ENCODE measurements at places on chromosomes 2 and 18.

- no peak for DNase-seq
These were observed 4.3 kb upstream of the NAGK start for GRCh38 chr2:71064110-71064611.

DNA sequence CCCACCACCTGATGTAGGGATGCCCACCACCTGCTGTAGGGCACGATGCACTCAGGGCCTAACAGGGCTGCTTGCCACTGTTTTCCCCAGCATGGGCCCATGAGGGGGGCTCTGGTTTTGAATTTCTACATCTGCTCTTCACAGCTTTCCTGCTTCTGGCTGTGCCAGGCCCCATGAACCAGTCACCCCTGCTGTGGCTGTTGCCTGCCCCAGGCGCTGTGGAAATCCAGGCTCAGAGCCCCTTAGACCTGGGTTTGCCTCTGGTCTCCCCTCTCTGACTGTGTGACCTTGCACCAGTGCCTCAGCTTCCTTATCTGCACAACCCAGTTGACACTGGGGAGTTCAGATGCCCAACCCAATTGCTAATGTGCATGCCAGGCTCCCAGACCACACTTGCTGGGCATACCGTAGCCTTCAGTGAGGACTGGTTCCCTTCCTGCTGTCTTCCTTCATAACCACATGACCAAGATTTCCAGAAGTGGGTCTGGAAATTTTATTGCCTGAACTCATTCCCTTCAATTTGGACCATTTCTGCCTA, 6.0 kb upstream of the MLPH start:
- DNase-seq, result no peak

GRCh38 chr2:73823416-73823815, 5.3 kb upstream of the STAMBP start:
- DNase-seq, result no peak

GRCh38 chr18:42255908-42256765, 301.1 kb downstream of the PIK3C3 start:
- DNase-seq, result no peak

GRCh38 chr18:56306797-56307196, 331.6 kb downstream of the TXNL1 start:
- no peak for DNase-seq

- no peak for DNase-seq
These were observed 708.4 kb downstream of the RNF144A start for GRCh38 chr2:7625392-7626138.

DNA sequence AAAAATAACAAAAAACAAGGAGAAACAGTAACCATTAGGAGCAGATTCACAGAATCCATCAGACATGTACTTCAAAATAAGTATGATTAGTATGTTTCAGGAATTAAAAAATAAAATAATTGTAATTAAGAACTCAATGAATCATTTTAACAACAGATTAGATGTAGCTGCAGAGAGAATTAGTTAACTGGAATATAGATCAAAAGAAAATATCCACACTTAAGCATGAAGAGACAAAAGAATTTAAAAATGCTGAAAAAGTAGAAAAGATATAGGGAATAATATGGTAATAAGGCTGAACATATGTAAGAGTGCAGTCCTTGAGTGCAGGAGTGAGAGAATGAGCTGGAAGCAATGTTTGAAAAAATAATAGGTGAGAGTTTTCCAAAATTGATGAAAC, 24.1 kb upstream of the OR6B3 start:
- DNase-seq, result no peak

- no peak for DNase-seq
These were observed 103.7 kb downstream of the NCK2 start for GRCh38 chr2:105848367-105848766.
